Upper lobe of right lung (tissue), 1 donor: ENCODE measurements at places on chromosomes 11 and 22. TPM values are rescaled to one million over a fixed set of nuclear protein-coding genes. Genes with fewer than 3 reads are reported as not detected.

DNA sequence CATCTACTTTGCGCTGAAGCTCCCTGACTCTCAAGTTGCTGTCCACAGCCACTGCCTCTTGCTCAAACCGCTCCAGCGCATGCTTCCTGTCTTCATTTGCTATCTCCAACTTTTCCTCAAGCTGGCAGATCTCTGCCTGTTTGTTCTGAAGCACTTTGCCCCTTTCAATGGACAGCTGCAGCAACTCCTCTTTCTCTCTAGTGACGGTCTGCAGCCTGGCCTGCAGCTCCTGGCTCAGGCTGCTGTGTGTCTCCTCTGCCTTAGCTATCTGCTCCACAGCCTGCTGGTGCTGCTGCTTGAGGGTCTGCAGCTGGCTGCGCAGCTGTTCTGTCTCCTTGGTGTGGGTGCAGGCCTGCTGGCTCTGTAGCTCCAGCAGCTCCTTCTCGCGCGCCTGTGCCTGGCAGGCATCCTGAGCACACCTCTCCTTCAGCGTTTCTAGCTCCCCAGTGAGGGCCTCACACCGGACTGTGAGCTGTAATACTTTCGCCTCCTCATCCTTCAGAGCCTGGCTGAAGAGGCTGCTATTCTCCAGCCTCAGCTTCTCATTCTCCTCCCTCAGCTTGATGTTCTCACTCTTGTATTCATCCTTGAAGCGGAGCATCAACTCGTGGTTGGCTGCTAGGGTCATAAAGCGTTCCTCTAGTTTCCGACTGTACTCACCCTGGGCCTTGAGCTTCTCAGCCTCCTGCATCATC, 723 bp downstream of the CCDC89 start:
- H3K27ac ChIP-seq = peak overlapping the region; percentile 65
- peak; percentile 65 for DNase-seq
- peaks cover 13% of the 10 kb centered on the region for H3K4me1 ChIP-seq
- peak overlapping the region; percentile 37 for H3K4me3 ChIP-seq

DNA sequence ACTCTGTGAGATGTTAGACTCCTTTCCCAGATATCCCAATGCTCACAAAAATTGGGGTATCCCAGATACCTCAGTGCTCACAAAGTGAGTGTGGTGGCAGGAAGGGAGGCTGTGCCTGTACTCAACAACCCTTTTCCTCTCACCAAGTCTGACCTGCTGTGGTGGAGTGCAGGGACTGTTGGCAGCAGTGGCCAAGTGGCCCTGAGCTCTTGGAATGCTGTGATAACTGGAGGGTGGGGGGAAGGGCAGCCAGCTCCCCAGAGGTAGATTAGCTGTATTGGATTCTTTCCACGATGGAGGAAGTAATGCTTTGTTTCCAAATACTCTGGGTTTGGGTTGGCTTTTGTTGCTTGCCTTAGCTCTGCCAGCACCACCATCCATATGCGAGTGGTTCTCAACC, 46.0 kb upstream of the OR9Q1 start:
- DNase-seq = no peak
- no peak overlapping the region for H3K27ac ChIP-seq
- H3K4me1 ChIP-seq = no peaks in the 10 kb centered on the region
- H3K36me3 ChIP-seq = no peaks in the 10 kb centered on the region
- no peak overlapping the region for H3K4me3 ChIP-seq
- no peaks in the 10 kb centered on the region for H3K27me3 ChIP-seq

DNA sequence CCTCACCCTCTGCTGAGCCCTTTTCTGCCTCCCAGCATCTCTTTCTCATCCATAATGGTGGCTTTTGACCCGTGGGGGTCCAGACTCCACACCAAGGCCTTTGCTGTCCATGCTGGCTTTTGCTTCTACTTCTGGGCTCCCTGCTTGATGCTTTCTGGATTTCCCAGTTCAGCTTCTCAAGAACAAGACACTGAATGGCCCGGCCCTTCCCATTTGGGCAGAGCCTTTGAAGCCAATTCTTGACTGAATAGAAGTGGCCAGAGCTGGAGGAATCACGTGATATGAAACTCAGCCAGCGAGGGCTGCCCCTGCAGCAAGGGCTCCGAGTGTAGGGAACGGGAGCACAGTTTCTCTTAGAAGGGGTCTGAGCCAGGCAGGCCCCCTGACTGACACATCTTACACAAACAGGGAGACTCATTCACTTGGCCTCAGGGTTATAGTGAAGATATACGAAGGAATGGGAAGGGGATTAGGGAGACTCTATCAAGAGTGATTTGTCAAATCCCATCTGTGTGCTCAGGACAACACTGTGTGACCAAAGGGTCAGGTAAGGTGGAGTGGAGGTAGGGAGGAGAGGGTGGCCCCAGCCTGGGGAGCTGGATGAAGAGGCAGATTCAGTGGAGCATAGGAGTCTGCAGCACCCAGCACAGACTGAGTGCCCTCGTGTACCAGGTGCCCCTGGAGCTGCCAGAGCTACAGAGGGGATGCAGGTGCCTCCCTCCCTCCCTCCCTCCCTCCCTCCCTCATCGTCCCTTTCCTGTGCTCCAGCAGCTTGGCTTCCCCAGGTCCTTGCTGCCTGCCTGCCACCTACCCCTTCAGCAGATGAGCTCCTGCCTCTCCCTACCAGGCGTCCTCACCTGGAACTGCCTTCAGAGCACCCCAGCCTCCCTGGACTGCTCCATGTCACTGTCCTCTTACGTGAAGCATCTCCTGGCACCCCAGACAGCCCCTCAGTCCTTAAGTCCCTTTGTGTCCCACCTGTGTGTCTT, 106.0 kb downstream of the TRIM29 start:
- H3K27me3 ChIP-seq = peaks cover 8% of the 10 kb centered on the region
- no peak overlapping the region for H3K4me3 ChIP-seq
- H3K4me1 ChIP-seq = no peaks in the 10 kb centered on the region
- no peak for DNase-seq

The CEND1 gene
- total RNA-seq = not detected

- no peak overlapping the region for H3K27ac ChIP-seq
- peak; percentile 80 for DNase-seq
- H3K27me3 ChIP-seq = no peaks in the 10 kb centered on the region
- peaks cover 14% of the 10 kb centered on the region for H3K4me1 ChIP-seq
- H3K36me3 ChIP-seq = no peaks in the 10 kb centered on the region
Observed at GRCh38 chr11:19919050-19919561, 206.5 kb downstream of the NAV2 start.

GRCh38 chr22:42752230-42752746, 31.6 kb upstream of the A4GALT start:
- peaks cover 31% of the 10 kb centered on the region for H3K4me1 ChIP-seq
- no peaks in the 10 kb centered on the region for H3K27me3 ChIP-seq
- no peaks in the 10 kb centered on the region for H3K36me3 ChIP-seq
- H3K4me3 ChIP-seq = no peak overlapping the region

DNA sequence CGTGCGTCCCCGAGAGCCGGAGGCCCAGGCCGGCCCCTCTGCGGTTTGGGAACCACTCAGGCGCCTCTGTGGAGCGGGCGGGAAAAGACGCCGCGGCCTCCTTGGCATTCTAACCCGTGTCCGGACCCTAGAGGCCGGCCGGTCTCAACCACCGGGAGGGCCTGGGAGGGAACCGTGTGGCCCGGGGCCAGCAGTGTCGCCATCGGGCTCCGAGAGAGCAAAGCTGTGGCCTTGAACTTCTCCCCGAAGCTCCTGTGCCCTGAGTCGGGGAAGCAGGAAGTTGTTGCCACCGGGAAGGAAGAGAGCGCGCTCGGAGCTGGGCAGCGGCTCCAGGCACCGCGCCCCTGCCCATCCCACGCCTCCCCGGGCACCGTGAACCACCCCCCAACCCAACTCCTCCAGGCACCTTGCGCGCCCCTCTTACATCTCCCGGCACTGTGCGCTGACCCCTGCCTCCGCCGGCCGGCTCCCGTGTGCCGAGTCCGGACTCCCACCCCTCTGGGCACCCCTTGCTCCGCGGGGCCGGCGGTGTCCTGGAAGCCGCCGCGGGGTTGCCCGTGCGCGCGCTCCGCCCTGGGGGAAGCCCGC, 80.0 kb upstream of the PPARA start:
- peak overlapping the region; percentile 79 for H3K4me3 ChIP-seq
- H3K4me1 ChIP-seq = peaks cover 31% of the 10 kb centered on the region
- H3K27me3 ChIP-seq = no peaks in the 10 kb centered on the region
- peaks cover 9% of the 10 kb centered on the region for H3K36me3 ChIP-seq
- DNase-seq = peak; percentile 89
- peak overlapping the region; percentile 100 for H3K27ac ChIP-seq

- H3K27me3 ChIP-seq = no peaks in the 10 kb centered on the region
- peaks cover 30% of the 10 kb centered on the region for H3K4me1 ChIP-seq
- H3K36me3 ChIP-seq = no peaks in the 10 kb centered on the region
- no peak overlapping the region for H3K27ac ChIP-seq
- DNase-seq = no peak
Observed at GRCh38 chr22:31748490-31748889, 1.4 kb downstream of the PRR14L start.

GRCh38 chr11:57482782-57483561, 22.6 kb downstream of the RTN4RL2 start:
- peaks cover 10% of the 10 kb centered on the region for H3K4me1 ChIP-seq
- H3K27ac ChIP-seq = no peak overlapping the region
- DNase-seq = peak; percentile 74
- H3K36me3 ChIP-seq = peaks cover 25% of the 10 kb centered on the region
- H3K4me3 ChIP-seq = peak overlapping the region; percentile 14
- H3K27me3 ChIP-seq = peaks cover 9% of the 10 kb centered on the region

DNA sequence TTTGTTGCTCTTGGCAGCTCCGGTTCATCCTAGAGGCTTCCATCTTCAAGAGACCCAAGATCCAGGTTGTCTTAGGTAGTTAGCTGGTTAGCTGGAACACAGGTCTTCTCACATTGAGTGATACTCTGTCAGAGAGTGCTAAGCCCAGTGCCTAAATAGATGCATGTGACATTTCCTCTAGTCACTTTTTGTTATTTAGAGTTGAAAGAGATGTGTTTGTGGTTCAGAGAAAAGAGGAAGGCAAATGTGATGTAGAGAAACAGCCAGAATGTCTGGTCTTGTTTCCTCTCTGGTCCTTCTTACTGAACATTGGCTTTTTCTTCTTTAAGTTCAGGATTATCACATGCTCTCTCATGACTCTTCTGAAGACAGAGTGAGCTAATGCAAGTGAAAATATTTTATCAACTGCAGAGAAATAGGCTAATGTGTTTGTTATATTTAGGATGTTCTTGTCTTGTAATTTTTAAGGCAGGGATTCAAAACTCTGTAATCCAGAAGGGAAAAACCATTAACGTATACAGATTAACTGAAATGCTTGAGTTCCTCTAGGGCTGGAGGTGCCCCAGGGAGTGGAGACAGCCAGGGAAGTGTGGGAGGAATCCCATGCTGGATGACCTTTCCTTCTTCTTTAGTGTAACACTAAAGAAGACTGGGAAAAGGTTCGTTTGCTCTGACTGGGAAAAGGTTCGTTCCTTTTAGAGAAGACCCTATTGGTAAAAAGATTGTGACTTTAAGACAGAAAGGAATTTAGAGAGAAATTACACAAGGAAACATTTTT, 75.4 kb downstream of the SWAP70 start:
- DNase-seq = no peak
- H3K27me3 ChIP-seq = no peaks in the 10 kb centered on the region
- no peak overlapping the region for H3K4me3 ChIP-seq
- peaks cover 65% of the 10 kb centered on the region for H3K36me3 ChIP-seq

GRCh38 chr11:61891331-61892084, at the start of gene FADS3:
Gene FADS3 (minus strand): TSS chr11:61891545. CDS start chr11:61891381, 164 bp downstream.
- H3K27me3 ChIP-seq = no peaks in the 10 kb centered on the region
- H3K4me3 ChIP-seq = peak within 1 kb of the TSS; percentile 76
- peak within 1 kb of the TSS; percentile 67 for H3K27ac ChIP-seq
- no peaks in the 10 kb centered on the region for H3K36me3 ChIP-seq

DNA sequence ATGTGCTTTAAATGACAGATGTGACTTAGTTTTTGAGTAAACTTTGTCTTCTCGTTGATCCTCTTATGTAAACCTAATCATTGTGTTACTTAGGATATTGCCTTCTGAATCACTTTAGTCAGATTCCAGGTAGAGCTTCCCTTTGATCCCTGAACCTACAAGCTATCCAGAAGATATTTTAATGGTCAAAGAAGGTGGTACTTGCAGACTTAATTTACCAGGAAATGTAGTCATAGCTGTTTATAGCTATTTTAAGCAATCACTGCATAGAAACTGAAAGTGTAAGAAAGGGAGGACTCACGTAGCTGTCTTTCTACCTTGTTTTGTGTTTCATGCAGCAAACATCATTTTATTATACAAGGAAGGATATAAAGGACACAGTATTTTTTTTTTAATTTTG, 189.5 kb downstream of the DDX10 start:
- no peaks in the 10 kb centered on the region for H3K4me1 ChIP-seq
- no peak for DNase-seq
- H3K36me3 ChIP-seq = no peaks in the 10 kb centered on the region
- H3K27me3 ChIP-seq = no peaks in the 10 kb centered on the region

DNA sequence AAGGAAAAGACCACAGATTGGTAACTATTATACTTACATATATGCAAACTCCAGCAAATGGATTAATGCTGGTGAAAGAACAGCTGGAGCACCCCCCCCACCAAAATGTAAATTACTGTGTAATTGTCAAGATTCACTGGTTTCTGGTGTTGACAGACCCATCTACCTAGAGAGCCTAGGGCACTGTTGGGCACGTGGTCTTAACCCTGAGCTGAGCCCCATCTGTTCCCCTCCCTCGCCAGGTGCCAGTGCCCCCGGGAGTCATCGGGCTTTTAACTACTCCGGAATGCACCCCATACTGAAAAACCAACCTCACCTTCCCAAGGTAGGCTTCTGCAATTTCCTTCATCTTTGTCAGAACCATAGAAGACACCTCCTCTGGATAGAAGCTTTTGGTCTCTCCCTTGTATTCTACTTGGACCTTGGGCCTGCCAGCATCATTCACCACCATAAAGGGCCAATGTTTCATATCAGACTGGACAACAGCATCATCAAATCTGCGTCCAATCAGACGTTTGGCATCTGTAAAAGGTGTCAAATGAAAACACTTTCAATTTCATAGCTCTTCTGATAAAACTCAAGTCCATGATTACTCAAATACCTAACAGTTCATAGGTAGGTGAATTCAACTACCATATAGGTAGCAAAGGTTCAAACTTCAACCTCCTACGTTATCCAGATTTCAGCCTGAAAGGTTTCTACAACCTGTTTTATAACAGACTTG, 1.5 kb downstream of the HSPA8 start:
- peaks cover 59% of the 10 kb centered on the region for H3K36me3 ChIP-seq
- no peak for DNase-seq
- H3K4me3 ChIP-seq = peak overlapping the region; percentile 94
- H3K27ac ChIP-seq = no peak overlapping the region

GRCh38 chr11:133669371-133670053, 137.2 kb upstream of the OPCML start:
- H3K4me3 ChIP-seq = no peak overlapping the region
- no peak for DNase-seq
- no peaks in the 10 kb centered on the region for H3K4me1 ChIP-seq
- no peaks in the 10 kb centered on the region for H3K36me3 ChIP-seq

The CTSC gene
- total RNA-seq = 278 TPM

The KCNJ4 gene
- total RNA-seq = not detected

GRCh38 chr11:63866211-63866610, 27.3 kb downstream of the MARK2 start:
- H3K4me1 ChIP-seq = peaks cover 63% of the 10 kb centered on the region
- peaks cover 9% of the 10 kb centered on the region for H3K36me3 ChIP-seq
- H3K27me3 ChIP-seq = no peaks in the 10 kb centered on the region
- peak overlapping the region; percentile 2 for H3K4me3 ChIP-seq
- DNase-seq = peak; percentile 71

GRCh38 chr11:62449451-62449851, 30.6 kb downstream of the SCGB1A1 start:
- peaks cover 15% of the 10 kb centered on the region for H3K4me1 ChIP-seq
- H3K4me3 ChIP-seq = no peak overlapping the region
- no peak overlapping the region for H3K27ac ChIP-seq
- no peaks in the 10 kb centered on the region for H3K27me3 ChIP-seq
